ENCODE measurements at places on chromosomes 12 and 14.
A peak's percentile ranks its signal among the peaks of the same experiment; 100 is the strongest.

DNA sequence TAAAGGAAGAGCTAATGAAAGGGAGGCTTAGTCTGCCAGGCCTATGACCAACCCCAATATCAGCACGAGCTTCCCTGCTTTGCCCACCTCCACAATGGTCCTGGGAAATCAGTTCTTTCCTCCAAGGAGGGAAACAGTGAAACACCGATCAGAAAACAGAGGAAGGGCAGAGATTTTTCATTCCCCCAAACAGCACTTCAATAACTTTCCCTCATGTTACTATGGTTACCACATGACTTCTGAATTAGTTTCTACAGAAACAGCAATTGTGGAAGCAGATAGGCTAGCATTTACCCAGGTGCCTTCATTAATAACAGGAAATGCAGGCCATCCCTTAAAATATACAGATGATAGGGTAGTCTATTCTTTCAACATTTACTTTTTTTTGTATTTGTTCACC lies 35.9 kb downstream of the TRIM9 start:
- DNase-seq: no peak

GRCh38 chr12:91178781-91179180 lies 3.8 kb downstream of the DCN start:
- DNase-seq: no peak

DNA sequence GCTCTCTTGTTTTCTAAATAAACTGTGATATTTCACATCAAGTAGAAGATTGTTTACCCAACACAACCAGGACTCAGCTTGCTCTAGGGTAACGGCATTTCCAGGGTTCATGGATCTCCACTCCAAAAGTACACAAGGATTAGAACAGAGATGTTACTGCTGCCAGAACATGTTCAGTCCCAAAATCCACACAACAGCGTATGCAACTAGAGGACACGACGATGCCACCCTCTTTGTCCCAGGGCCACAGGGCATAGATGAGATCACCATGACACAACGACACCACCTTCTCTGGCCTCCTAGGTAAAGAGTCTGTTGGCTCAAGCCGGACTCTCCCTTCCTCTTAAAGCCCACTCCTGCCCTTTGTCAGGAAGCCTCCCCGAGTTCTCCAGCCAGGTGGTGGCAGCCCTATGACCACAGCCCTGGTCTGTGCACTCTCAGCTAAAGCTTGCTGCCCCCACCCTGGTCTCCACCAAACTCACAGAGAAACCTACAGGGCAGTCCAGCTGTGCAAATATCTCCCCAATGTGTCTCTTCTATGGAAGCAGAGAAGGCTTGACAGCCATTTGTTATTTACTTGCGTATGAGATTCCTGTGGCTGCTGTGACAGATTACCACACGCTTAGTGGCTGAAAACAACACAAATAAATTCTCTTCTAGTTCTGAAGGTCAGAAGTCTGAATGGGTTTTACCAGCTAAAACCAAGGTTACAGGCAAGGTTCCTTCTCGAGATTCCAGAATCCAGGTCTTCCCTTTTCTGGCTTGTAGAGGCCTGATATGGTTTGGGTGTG lies 10.3 kb downstream of the CLMN start:
- no peak for DNase-seq

- no peak for DNase-seq
Measured at GRCh38 chr14:46381674-46382073, 269.9 kb downstream of the RPL10L start.

DNA sequence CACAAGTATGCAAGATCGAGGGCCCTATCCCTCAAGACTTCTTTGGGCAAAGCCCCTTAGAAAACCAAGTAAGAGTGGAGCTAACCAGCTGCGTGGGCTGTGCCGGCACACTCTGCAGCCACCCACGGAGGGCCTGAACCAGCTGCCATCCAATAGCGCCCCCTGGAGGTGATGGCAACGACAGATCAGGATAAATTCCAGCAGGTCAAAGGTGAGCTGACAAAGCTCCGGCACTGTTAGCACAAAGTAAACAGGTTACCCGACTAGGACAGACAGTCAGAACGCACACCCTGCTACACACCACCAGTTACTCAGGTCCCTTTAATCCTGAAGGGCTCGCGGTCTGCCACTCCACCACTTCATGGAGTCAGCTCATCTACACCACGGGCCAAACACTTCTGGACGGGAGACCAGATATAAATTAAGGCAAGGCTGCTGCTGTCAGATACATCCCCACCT lies 4.9 kb downstream of the ZBTB39 start:
- no peak for DNase-seq

DNA sequence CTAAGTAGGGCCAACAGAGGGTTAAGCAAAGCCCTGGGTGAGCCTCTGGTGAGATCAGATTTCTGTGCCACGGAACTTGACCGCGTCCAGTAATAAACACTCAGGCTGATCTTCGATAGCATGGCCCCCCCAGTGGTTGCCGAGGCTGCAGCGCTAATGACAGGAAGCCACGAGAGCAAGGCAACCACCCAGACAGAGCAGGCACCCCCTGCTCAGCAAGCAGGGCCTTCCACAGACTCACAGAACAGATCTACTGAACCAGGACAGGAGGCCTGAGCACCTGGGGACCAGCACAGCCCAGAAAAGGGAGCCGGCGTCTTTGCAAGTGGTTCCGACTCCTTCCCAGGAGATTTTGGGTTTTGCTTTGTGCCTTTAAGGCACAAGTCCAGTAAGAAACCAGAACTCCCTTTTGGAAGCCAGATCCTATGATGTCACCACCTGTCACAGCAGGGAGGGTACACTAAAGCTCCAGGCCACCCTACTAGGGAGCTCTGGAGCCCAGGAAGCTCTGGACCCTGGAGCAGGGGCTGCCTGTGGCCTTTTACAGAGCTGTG lies 42.3 kb downstream of the BCL11B start:
- DNase-seq: no peak

DNA sequence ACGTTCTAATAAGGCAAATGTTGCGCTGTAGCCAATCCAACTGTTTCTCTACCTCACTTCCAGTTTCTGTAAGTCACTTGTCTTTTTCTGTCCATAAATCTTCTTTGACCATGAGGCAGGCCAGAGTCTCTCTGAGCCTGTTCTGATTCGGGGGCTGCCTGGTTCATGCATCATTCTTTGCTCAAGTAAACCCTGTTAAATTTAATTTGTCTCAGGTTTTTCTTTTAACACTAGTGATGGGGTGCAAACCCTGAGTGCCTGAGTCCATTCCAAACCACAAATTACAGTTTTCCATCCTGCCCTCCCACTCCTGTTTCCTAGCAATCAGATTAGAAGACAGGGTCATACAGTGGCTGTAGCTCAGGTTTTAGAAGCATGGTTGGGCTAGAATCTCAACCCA lies 41.9 kb downstream of the VWF start:
- no peak for DNase-seq

- no peak for DNase-seq
Measured at GRCh38 chr12:65500091-65500900, 221.8 kb downstream of the MSRB3 start.

DNA sequence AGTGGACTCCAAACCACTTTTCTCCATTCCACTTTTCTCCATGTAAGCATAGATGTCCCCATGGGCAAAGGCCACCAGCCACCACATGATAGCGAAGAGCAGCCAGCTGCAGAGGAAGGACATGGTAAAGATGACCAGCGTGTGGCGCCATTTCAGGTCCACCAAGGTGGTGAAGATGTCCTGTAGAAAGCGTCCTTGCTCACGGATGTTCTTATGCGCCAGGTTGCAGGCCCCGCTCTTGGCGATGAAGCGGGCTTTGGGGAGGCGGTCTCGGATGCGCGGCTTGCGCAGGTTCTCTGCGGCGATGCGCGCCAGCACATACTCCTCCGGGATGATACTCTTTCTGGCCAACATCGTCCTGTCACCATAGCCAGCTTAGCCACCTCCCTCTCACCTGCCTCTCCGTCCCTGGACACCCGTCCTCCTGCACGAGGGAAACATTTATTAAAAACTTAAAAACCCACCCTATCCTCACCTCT lies 1.2 kb downstream of the KCNJ8 start:
- no peak for DNase-seq

DNA sequence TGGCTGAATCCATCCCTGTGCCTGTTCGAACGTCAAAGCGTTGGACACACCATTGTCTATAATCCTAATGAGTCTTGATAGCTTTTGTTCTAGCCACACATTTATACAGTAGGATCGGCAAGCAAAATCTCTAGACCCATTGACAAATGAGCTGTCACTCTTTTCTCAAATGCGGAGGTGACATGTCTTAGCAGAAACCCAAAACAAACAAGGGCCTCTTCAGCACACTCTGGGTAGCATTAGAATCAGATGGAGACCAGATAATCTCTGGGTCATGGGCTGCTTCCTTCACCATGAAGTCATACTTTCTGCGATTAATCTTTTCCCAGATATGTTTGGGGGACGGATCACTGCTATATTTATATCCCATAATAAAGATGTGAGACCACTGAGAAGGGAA lies 100.2 kb downstream of the PLXNC1 start:
- no peak for DNase-seq

DNA sequence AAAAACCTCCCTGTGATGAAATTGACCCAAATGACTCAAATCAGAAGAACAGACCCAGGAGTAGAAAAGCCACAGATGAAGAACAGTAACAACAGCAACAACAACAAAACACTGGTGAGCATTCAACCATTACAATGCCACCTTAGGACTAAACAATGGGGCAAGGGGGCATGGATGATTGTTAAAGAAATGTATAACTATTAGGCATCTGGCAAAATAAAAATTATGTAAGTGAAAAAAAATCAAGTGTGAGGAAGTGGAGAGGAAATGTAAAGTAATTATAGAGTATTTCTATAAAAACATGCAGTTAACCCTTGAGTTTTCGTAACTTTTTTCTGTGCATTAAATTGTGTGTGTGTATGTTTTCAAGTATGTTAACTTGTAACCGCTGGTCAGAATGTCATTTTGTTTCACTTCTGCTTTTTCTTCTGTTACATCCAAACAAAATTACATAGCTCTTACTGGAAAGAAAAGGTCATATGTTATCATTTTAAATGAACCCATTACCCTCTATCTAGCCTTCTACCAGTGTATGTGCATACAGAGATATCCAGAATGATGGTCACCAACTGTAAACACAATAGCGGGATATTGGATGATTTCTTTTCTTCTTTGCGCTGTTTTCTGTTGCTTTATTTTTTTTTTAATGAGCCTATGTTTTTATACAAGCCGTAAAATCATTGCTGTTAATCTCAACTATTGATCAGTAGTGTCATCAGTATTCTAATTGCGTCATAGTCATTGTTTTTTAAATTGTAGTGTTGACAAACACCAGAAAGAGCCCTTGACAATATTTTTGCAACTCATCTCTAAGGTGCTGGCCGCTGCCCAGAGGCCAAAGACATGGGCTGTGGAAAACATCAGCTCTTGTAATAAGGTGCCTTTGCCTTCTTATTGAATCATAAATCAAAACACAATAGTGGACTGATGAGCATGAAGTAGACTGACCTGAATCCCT lies 170.6 kb downstream of the CRADD start:
- peak; percentile 70 for DNase-seq

GRCh38 chr12:47004634-47005033 lies 74.8 kb upstream of the PCED1B start:
- DNase-seq: no peak

DNA sequence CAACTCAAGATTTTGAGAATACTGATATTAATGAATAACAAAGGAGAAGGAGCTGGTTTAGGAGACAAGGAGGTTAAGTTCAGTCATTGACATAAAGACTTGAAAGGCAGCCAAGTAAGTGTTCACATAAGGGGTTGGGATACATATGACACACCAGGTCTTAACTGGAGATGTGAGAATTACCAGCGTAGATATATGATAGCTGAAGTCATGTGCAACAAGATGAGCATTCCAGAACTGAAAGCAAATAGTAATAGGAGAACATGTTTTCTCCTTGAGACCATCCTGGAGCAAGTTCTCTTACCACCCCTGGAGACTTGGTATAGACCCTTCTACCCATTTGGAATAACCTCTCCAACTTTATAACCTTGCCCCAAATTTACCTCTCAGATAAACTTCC lies 43.3 kb upstream of the NPFF start:
- DNase-seq: no peak

- DNase-seq: no peak
Measured at GRCh38 chr12:13090054-13090453, 13.4 kb downstream of the GSG1 start.

GRCh38 chr12:78880078-78880477 lies 15.5 kb downstream of the SYT1 start:
- DNase-seq: no peak

DNA sequence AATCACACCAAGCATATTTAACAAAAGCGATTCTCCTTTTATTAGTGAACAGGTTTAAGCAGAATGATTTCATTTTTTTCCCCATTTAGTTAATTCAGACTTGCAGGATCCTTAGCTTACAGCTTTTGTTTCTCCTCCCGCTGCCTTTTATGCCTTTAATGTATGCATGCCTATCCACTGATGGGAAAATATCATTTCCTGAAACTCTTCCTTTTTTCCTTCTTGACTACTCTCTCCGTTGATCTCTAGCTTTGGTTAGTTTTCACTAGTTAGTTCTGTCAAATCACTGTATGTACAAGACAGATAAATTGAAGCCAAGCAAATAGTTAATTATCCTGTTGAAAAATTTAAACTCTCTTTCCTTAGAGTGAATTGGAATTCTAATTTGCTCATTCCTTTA lies 26.3 kb downstream of the NKX2-1 start:
- DNase-seq: no peak

DNA sequence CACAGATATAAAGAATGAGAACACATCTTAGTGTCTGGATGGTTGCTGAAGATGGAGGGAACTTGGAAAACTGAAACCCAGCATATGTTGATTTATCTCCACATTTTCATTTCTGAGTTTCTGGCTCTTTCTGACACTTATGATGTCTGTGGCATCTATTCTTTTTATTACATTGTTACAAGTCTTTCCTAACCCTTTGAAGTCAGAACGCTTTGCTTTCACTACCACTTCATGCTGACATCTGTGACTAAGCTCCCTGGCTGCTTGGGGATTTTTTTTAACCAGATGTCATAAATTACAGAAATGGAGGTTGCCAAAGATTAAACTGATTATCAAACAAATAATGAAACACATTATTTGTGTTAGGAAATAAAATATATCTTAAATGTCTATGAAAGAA lies 188.7 kb downstream of the KITLG start:
- no peak for DNase-seq

All from SIG-M5 (cell line).